ENCODE measurements at places on chromosomes 1 and 21.
A peak's percentile ranks its signal among the peaks of the same experiment; 100 is the strongest.

GRCh38 chr1:20380616-20381035, 90.0 kb downstream of the VWA5B1 start:
- peak; percentile 24 for DNase-seq

- no peak for DNase-seq
These were observed 154.2 kb upstream of the DEPDC1 start for GRCh38 chr1:68651115-68651514.

DNA sequence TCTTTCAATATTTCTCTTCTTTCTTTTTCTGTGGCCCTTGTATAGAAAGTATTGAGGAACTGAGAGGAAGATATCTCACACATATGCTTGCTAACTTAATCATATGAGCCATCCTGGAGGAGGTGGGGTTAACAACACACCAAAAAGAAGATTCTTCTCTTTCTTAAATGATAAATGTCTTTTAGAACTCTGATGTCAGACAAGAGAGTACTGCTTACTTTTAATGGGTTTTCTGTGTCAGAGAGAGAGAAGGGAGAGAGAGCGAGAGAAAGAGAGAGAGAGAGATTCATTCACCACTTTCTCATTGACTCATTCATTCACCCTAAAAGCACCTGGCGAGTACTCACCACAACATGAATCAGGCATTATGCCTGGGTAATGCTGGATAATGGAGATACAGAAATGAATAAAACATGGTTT, 250.3 kb upstream of the SGIP1 start:
- no peak for DNase-seq

- DNase-seq = peak; percentile 9
These were observed 179.8 kb upstream of the KCNK2 start for GRCh38 chr1:214902636-214903320.

DNA sequence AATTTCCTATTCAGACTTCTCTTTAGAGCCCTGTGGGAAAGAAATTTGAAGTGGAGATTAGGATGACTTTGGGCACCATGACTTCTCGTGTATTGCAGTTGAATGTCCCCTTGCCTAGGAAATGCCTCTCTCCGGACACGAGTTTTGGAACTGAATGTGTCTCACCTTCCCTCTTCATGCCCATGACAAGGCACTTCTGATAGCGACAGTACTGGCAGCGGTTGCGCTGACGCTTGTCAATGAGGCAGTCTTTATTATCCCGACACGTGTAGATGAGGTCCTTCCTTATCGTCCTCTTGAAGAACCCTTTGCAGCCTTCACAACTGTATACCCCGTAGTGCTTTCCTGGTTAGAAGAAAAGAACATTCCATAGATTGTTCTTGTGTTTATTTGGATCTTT, 28.1 kb downstream of the RXRG start:
- no peak for DNase-seq

DNA sequence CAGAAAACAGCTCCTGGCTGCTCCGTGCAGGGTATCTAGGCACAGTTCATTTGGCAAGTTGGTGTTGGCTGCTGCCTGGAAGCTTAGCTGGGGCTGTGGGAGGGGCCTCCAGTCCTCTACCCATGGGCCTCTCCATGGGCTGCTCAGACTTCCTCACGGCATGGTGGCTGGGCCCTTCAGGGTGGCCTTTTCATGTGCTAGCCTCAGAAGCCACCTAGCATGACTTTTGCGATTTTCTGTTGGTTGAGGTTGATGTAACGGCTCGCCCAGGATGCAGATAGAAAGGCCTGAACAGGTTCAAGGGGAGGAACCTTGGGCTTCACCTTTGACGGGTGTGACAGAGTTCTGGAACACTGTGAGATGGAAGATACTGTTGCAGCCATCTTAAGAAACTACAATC, 25.8 kb upstream of the LHX4 start:
- no peak for DNase-seq

- DNase-seq = no peak
These were observed 2.5 kb downstream of the MR1 start for GRCh38 chr1:181036107-181036836.

GRCh38 chr1:7026169-7026568, 240.9 kb downstream of the CAMTA1 start:
- no peak for DNase-seq

DNA sequence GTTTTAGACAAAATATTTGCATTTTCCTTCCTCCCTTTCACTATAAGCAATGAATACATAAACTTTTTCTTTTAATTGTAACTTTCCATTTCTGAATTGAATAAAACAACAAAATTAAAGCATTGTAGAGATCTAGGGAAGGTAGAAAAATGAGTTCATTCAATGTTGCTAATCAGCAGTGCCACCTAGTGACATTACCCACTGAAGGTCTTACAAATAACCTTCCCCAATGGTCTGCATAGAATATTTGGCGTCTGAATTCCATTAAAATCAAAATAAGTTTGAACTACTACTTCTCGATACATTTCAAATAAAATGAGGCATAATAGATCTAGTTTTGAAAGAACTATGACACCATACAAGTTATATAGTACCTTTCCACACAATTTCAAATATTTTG, 19.6 kb downstream of the FH start:
- DNase-seq = peak; percentile 53

DNA sequence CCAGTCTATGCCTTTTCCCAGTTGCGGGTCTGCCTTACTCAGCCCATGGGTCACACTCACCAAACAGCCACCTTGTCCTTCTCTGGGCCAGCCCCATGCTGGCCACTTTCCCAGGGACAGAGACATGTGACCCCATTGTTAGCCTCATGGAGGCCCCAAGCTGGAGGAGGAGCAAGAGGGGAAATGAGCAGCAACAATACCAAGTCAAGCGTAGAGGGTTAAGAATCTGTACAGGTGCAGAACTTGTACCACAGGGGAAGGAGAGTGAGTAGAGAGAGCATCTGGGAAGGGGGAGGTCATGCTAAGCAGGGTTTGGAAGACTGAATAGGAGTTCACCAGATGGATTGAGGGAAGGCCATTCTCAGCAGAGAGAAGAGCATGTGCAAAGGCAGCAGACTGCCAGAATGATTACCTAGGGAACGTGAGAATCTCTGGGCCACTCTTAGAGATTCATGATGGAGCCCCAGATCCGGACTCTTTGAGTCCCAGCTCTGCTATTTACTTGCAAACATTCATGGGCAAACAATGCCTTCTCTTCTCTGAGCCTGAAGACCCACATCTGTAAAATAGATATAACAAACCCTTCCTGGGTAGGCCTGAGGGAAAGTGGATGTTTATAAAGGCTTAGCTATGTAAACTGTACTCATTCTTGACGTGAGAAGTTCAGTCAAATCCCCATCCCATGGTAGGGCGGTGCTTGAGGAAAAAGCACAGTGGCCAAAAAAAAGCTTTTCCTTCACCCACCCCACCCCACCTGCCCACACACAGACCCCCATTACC, 2.8 kb upstream of the SLC2A1 start:
- DNase-seq = no peak

DNA sequence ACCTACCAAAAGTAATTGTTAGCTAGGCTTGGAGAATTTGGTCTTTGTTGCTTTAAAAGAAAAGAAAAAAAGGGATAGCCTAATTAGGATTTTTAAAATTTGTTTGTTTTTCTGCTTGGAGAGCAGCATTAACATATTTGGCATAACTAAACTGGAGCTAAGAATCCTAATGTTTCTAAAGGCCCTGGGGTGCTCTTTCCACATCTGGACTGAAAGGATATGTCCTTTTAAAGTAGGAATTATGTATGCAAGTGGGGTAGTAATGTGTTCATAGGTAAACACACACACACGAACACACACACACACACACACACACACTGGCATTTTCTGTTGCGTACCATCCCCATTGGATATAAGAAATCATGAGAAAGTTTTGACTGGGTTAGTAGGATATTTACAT, 113.9 kb downstream of the KCTD3 start:
- DNase-seq = no peak

DNA sequence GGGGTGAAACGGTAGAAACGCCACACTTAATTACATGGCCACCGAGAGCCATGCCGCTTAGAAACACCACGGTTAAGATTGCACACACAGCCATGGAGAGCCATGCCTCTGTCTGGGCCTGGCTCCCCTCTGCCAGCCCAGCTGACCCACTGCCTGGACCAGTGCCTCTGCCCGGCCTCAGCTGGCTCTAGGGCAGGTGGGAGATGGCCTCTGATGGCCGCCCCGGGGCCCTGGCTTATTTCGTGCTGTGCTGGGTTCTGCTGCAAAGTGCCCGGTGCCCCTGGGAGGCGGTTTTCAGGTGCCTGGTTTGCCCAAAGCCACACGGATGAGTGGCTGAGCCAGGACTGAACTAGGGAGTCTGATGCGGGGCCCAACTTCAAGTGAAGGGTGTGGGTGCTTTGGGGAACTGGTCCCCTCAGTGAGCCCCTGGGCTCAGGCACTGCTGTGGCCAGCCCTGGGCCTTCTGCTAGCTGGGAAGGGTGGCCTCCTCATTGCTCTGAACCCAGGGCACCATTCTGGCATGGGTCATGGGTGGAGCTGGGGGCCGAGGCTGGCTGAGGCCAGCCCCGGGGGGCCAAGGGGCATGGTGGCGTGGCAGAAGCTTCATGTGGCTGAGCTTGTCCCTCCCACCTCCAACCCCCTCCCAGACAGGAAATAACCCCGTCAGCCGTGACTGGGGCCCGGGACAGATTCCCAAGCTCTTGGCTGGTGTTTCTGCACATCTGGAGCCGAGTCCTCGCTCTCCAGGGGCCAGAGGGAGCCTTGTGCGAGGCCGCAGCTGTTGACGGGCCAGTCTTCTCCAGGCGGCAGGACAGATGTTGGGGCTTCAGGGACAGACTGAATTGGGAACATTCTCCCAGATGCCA, 1.9 kb upstream of the GPR153 start:
- no peak for DNase-seq

GRCh38 chr1:211581526-211581925, 2.6 kb upstream of the SLC30A1 start:
- no peak for DNase-seq

DNA sequence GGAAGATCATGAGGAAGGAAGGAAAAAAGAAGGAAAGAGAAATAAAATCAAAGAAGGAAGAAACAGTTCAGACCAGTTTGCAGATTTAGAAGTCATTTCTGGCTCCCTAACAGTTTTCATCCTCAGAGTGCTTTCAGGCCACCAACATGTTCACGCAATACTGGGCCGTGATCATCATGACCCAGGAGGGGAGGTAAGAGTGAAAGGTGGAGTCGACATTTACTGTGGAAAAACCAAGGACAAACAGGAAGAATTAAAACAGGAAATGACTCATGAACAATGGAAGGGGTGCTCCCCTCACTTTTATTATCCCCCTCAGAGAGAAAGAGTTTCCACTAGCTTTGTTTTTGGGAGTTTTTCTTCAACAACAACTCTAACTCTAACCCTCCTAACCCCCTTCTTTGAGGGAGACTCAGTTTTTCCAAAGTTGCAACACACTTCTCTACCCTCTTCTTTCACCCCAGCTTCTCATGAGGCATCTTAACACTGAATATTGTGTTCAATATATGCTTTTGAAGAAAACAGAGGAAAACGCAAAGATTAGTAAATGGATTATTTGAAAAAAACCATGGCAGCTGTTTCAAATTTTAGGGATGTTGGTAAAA, 60.4 kb downstream of the VANGL2 start:
- DNase-seq = no peak

DNA sequence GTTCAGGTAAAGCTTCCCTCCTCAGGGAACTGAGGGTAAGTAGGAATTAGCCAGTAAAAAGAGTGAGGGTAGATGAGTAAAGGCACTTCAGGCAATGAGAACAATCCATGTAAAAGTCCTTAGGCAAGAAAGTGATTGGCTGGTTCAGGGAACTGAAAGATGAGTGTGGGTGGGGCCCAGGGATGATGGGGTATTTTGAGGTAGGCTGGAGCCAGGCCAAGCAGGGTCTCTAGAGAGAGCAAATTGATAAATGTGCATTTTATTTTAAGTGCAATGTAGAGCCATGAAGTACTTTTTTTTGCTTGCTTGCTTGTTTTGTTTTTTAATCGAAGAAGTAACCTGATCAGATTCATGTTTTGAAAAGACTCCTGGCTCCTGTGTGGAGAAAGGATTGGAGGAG, 26.5 kb downstream of the OSBPL9 start:
- no peak for DNase-seq

GRCh38 chr1:37794372-37795339, 1.0 kb downstream of the MANEAL start:
- peak; percentile 23 for DNase-seq

DNA sequence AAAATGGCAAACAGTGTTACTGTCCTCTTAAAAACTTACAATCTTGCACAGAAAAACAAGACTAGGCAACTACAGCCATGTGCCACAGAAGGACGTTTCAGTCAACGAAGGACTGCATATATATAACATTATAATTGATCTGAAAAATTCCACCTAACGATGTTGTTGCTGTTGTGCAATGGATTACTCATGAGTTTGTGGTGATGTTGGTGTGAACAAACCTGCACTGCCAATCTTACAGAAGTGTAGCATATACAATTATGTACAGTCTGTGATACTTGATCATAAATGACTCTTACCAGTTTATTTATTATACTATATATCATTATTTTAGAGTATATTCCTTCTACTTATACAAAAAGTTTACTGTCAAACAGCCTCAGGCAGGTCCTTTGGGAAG, 6.8 kb upstream of the VAMP4 start:
- DNase-seq = no peak

- no peak for DNase-seq
These were observed 60.1 kb downstream of the CD34 start for GRCh38 chr1:207850621-207851407.

GRCh38 chr1:230175163-230175747, 108.2 kb downstream of the GALNT2 start:
- no peak for DNase-seq

DNA sequence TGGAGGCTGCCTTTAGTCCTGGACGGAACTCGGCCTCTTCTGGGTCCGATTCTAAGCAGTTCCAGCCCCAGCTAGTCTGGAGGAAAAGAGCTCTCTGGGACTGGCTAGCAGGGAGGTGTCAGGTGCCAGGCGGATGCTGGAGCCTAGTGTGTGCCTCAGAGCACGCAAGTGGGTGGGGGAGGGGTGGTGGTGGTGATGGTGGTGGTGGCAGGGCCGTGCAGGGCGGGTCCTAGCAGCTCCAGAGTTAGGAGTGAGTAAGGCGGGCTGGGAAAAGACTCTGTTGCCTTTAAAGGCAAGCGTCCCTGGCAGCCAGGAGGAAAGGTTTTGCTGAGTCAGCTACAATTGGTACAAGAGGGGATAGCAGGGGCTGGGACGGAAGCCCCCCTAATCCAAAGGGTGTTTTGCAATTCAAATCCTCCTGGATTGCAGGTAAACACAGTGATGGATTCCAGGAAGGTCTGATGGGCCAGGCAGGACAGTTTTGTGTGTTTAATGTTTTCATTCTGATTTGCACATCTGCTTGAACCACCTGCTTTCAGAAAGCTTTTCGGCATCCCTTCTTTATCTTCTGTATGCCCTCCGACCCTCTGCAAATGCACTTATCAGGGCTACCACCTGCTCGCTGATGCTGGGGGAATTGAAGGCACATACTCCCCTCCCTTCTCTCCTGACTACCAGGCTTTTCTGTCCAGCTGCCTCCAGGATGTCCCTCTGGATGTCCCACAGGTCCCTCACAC, 4.1 kb upstream of the SLC2A1 start:
- no peak for DNase-seq

GRCh38 chr1:239682046-239682445, 295.7 kb downstream of the CHRM3 start:
- no peak for DNase-seq

- no peak for DNase-seq
These were observed 151.1 kb downstream of the NTNG1 start for GRCh38 chr1:107291987-107292386.
